Neural crest cell (in vitro differentiated cells): ENCODE measurements at places on chromosomes 7 and 10. TPM values are rescaled to one million over a fixed set of nuclear protein-coding genes. Genes with fewer than 3 reads are reported as not detected.
A peak's percentile ranks its signal among the peaks of the same experiment; 100 is the strongest.

DNA sequence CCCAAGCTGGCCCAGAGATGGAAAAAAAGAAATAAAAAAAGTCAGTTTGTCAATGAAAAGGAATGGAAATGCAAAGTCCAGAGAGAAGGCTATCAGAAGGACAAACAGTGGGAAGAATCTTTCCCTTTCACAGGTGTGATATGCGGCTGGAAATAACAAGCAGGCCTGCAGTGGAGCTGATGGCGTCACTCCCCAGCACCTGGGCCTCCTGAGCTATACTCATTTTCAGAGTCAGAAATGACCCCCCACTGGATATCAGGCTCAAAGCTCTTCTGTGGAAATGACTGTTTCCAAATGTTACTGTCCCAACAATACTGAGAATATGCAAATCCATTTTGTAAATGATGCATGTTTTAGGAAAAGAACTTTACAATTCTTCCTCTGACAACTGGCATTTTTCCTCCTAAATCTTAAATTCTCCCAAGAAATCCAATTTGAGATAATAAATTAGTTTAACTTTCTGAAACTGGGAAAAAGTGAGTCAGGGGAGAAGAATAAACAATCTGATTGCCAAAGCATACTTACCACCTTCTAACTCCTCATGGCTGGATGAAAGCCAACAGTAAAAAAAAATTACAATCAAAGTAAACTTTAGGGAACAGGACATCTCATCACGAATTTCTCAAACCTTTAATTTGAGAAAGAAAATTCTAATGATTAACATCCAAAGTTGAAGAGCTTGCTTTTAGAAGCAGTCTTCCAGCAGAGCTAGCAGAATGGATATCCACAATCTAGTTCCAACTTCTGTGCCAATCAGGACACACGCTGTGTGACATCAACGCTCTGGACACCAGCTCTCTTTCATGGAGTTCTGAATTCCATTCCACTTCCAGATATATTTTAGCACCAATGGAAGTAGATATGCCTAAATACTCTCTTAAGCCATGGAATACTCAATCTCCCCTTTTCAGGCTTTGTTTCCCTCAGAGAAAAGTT lies 5.3 kb upstream of the CUZD1 start:
- H3K4me1 ChIP-seq: no peaks in the 10 kb centered on the region
- H3K27ac ChIP-seq: no peak overlapping the region
- H3K4me3 ChIP-seq: no peak overlapping the region
- no peaks in the 10 kb centered on the region for H3K36me3 ChIP-seq

The ZNF316 gene
- total RNA-seq: 40.7 and 43.8 TPM in 2 replicates

The FOXI2 gene
- total RNA-seq: not detected in 2 replicates

The LIMK1 gene
- 80.4 and 82.1 TPM in 2 replicates for total RNA-seq

GRCh38 chr10:51905032-51905431 lies 205.6 kb upstream of the CSTF2T start:
- no peaks in the 10 kb centered on the region for H3K36me3 ChIP-seq
- no peak for DNase-seq
- no peaks in the 10 kb centered on the region for H3K27me3 ChIP-seq
- H3K4me1 ChIP-seq: no peaks in the 10 kb centered on the region

- no peak for DNase-seq
- no peak overlapping the region for H3K27ac ChIP-seq
- no peak overlapping the region for H3K4me3 ChIP-seq
- no peaks in the 10 kb centered on the region for H3K36me3 ChIP-seq
- H3K27me3 ChIP-seq: no peaks in the 10 kb centered on the region
Observed at GRCh38 chr7:135741905-135742304, 6.7 kb downstream of the FAM180A start.

DNA sequence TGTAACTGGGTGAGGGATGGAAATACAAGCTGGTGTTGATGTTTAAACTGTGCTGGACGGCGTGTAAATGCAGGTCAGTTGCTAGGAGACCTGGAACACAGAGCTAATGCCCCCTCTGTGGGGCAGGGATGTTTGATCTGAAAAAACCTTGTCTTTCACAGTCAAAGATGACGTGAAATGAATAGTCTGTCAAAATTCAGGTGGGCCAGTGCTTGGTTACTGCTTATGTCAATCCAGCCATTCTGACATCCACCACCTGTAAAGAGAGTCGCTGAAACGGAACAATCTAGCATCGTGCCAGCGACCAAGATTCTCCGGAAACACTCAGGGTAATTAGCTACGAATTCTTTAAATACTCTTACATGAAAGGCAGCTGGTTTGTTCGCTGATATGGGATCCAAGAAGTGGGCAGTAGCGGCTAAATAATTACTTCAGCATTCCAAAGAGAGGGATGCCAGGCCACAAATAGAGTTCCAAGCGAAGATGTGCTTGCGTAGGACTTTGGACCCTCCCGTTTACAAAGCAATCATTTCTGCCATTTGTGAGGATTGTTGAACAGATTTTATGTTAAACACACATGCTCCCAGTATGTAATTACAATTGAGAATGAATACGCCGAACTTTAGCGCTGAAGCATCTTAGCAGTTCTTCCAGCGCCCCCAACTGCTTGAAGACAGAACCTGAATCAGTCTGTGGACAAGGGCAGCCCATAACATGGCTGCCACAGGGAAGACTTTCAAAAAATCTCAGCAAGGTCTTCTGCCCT lies 7.3 kb upstream of the ASB4 start:
- peak; percentile 8 for DNase-seq
- peak overlapping the region; percentile 45 for H3K4me3 ChIP-seq
- H3K27ac ChIP-seq: peak overlapping the region; percentile 92
- H3K36me3 ChIP-seq: no peaks in the 10 kb centered on the region

The PHKG1 gene
- 1.1 and 1.7 TPM in 2 replicates for total RNA-seq

DNA sequence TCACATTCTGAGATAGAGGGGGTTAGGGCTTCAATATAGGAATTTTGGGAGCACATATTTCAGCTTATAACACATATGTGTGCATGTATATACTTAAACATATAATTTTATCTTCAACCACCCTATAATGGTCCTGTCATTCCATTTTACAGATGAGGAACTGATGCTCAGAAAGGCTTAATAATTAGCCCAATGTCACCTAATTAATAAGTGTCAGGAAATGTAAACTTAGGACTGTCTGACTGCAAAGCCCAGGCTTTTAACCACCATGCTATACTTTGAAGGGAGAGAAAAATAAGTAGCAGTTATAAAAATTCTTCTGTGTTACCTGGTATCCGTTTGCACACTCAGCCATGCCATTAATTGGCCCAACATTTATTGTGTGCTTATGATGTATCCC lies 172.6 kb downstream of the SKIDA1 start:
- H3K27me3 ChIP-seq: no peaks in the 10 kb centered on the region
- no peaks in the 10 kb centered on the region for H3K36me3 ChIP-seq
- H3K27ac ChIP-seq: no peak overlapping the region
- H3K4me3 ChIP-seq: no peak overlapping the region

The AS3MT gene
- 10.4 and 11.2 TPM in 2 replicates for total RNA-seq

- peaks cover 4% of the 10 kb centered on the region for H3K27me3 ChIP-seq
- H3K4me1 ChIP-seq: no peaks in the 10 kb centered on the region
- H3K27ac ChIP-seq: no peak overlapping the region
- no peak overlapping the region for H3K4me3 ChIP-seq
- DNase-seq: no peak
Observed at GRCh38 chr7:151961536-151961935, 5.3 kb downstream of the GALNTL5 start.

GRCh38 chr7:20862554-20862953 lies 75.9 kb upstream of the SP8 start:
- no peak overlapping the region for H3K4me3 ChIP-seq
- no peaks in the 10 kb centered on the region for H3K4me1 ChIP-seq
- no peak for DNase-seq
- H3K27me3 ChIP-seq: no peaks in the 10 kb centered on the region
- H3K27ac ChIP-seq: no peak overlapping the region
